ENCODE measurements at places on chromosomes 3 and 15. TPM values are rescaled to one million over a fixed set of nuclear protein-coding genes. Genes with fewer than 3 reads are reported as not detected.

DNA sequence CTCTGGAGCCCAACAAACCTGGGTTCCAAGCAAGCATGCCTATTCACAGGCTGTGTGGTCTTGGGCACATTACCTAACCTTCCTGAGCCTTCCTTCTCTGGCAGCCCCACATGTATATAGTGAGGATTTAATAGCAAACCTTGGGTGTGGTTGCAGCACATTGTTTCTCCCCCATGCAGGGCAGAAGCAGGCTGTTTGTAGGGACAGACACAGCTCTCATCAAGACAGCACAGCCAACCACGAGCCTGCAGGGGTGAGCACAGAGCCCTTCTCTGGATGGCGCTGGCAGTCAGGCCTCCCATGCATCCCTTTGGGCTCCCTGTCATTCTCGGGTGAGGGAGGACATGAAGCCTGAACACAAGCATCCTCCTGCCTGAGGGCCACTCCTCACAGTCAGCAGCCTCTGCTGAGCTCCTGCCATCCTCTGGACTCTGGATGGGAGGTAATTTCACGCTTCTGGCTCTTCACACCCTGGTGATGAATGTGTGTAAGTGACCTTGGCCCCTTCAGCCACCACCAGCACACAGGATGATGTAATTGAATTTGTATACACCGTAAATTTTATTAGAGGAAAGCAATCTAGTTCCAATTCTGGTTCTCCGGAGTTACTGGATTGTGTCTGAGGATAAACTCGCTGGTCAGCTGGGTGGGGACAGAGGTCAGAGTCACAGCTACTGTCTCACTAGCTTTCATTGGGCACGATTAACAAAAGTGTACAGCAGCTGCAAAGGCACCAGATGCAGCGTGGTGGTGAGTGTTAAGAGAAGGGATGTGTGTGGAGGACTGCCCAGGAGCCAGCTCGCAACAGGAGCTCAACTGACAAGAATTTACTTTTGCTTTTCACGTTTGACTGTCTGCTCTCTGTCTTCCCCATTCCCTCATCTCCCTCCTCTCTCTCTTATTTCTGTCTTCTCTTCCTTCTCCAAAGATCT lies 118.1 kb downstream of the CLSTN2 start:
- no peak for DNase-seq

DNA sequence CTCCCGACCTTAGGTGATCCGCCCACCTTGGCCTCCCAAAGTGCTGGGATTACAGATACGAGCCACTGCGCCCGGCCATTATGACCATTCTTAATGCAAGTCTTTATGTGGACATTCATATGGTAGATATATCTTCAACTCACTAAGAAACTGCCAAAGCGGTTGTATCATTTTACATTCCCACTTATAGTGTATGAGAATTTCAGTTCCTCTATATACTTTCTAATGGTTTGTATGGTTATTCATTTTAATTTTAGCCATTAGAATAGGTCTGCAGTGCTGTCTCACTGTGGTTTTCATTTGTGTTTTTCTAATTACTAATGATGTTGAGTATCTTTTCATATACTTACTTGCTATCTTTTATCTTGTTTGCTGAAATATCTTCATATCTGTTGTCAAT lies 32.5 kb downstream of the TCF12 start:
- DNase-seq = no peak

AHSG gene
- total RNA-seq = not detected

ROBO2 gene
- not detected for total RNA-seq

SHF gene
- total RNA-seq = 3.3 TPM

DNA sequence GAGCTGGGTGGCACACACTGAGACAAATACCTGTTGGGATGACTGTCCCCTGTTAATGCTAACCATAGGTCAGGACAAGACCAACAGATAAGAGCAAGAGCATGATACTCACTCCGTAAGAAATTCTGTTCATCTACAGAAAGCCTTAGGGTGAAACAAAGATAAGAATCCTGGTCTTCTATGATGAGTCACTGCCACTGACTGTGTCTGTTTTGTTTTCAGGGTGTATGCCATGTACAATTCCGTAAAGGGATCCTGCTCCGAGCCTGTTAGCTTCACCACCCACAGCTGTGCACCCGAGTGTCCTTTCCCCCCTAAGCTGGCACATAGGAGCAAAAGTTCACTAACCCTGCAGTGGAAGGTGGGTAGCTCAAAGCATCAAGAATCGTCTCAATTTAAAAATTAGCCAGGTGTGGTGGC lies 141.1 kb downstream of the GHSR start:
- no peak for DNase-seq

GRCh38 chr3:126167566-126167965 lies 12.8 kb downstream of the ALDH1L1 start:
- no peak for DNase-seq

GRIP2 gene
- not detected for total RNA-seq

CCDC13 gene
- 0.32 TPM for total RNA-seq

DNA sequence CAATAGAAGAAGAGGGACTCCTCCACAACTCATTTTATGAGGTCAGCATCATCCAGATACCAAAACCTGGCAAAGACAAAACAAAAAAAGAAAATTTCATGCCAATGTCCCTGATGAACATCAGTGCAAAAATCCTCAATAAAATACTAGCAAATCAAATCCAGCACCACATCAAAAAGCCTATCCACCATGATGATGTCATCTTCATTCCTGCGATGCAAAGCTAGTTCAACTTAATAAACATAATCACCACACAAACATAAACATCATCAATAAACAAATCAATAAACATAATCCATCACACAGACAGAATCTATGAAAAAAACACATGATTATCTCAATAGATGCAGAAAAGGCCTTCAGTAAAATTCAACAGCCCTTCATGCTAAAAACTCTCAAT lies 342.1 kb downstream of the RSL24D1 start:
- DNase-seq = no peak

DNA sequence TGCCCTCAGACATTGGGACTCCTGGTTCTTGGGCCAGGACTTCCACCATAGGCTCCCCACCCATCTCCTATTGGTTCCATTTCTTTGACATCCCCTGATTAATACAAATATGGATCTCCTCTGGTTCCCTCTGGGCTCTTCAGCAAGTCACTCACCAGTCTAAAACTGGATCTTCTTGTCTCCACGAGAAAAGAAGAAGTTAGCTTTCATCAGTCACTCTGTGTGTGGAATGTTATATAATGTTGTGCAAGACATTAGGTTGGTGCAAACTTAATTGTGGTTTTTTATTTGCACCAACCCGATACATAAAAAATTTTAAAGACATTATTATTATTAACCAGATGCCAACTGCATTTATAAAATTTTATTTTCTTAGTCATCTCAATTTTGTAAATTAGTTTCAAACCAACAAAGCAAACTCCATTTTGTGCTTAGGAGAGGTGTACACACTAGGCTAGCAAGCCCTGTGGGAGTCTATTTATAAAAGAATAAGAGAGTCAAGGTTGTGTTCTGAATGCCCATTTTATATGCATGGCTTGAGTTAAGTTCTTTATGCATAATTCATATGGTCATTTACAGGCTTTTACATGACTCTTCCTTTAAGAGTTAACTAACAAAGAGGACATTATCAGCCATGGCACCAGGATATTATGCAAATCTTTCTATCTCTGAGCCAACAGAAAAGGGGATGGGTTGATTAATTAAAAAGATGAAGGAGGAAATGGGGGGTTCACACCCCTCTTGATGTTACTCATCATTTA lies 35.1 kb upstream of the IL12A start:
- no peak for DNase-seq

ARPIN gene
- not detected for total RNA-seq

COL6A5 gene
- not detected for total RNA-seq

ZNF770 gene
- total RNA-seq = 34.1 TPM

- no peak for DNase-seq
Measured at GRCh38 chr15:57567891-57568290, 23.8 kb upstream of the MYZAP start.

GRCh38 chr3:7388026-7388425 lies 527.1 kb downstream of the GRM7 start:
- DNase-seq = no peak

DNA sequence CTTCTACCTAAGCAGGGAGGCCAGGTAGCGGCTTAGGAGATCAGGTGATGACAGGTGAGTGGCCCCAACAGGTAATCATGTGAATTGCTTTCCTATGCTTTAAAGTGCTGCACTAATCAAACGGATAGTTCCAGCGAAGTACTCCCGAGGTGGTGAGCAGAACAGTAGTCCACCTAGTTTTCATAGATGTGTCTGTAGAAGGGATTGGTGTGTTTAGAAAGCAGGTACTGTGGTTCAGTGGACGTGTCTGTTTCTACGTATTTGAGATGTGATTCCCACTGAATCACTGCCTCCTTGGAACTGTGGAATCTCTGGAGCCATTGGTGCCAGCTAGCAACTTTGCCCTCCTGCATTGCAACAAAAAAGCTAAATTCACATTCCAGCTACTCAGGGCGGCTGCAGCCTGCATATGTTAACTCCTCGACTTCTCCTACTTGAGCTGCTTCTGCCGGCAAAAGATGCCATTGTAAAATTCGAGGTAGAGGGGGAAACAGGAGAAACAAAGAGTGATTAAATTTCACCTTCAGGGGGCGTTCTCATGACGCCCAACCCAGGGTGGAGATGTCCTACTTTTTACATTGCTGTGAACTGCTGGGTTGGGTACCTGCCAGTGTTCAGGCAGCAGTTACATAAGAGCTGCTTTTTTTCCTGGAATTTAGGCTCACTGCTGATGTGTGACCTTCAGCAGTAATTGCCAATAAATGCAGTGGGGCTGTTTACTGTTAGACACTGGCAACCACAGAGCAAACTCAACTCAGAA lies 227.3 kb downstream of the ITPR1 start:
- no peak for DNase-seq

PDIA5 gene
- total RNA-seq = 1.3 TPM

DNA sequence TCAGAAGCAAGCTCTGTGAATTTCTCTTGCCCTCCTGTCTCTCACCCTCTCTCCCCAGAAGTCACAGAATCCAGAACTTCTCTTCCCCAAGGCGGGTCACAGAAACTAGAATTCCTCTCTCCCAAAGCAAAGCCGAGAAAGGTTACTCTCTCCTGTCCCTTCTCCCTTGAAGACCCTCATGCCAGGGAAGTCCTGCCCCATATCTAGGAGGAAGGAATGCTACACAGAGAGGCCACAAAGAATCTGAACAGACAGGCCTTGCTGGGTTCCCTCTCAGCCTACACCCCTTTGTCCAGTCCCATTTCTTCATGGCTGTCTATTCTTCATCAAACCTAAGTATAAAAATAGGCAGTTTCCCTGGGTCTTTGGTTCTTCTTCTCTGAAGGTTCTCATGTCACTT lies 29.8 kb downstream of the ANP32A start:
- DNase-seq = no peak

TGM4 gene
- not detected for total RNA-seq

SPINT1 gene
- total RNA-seq = 2.1 TPM

SLC9C1 gene
- not detected for total RNA-seq

IFT80 gene
- total RNA-seq = 35.7 TPM

ZBBX gene
- not detected for total RNA-seq

SNTN gene
- not detected for total RNA-seq

DNA sequence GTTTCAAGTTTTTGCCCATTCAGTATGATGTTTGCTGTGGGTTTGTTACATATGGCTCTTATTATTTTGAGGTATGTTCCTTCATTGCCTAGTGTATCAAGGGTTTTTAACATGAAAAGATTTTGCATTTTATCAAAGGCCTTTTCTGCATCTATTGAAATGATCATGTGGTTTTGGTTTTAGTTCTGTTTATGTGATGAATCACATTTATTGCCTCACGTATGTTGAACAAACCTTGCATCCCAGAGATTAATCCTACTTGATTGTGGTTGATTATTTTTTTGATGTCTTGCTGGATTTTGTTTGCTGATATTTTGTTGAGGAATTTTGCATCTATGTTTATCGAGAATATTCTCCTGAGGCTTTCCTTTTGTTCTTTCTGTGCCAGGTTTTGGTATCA lies 39.4 kb downstream of the TMCO5A start:
- DNase-seq = no peak

MELTF gene
- total RNA-seq = 1.4 TPM

GRCh38 chr3:85270488-85270887 lies 311.7 kb downstream of the CADM2 start:
- DNase-seq = no peak

CCR3 gene
- total RNA-seq = 6.0 TPM

DNA sequence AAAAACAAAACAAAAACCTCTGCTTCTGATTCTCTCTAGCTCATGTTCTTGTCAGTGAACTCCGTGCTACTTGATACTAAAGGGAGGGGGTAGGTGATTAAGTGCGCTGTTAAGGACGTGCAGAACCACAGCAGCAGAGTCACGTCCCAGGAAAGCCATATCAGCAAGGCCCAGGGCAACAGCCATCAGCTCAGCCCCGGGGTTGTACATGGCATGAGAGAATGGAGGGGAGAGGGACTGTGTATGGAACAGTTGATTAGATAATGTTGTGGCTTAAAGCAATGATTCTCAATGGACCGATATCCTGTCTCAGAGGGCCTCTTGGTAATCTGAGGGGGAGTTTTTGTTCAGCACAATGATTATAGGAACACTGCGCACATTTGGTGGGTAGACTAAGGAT lies 27.6 kb downstream of the C2CD4A start:
- no peak for DNase-seq

DNA sequence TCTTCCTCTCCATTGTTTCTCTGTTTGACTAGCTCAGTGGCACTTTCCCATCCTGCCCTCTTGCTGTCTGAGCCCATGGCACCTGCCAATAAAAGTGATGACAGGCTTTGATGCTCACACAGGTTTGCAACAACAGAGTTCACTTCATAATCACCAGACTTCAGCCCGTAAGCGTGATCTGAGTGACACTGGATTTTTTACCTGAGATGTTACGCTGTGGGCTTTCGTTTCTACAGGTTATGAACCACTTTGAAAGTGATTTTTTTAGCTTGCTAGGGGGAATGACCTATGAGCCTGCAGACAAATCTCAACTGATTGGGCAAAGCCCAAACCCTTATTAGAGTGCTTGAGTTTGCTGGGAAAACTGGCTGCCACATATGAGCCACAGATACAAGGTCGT lies 173.9 kb upstream of the ICE2 start:
- no peak for DNase-seq

FES gene
- 3.8 TPM for total RNA-seq

DNA sequence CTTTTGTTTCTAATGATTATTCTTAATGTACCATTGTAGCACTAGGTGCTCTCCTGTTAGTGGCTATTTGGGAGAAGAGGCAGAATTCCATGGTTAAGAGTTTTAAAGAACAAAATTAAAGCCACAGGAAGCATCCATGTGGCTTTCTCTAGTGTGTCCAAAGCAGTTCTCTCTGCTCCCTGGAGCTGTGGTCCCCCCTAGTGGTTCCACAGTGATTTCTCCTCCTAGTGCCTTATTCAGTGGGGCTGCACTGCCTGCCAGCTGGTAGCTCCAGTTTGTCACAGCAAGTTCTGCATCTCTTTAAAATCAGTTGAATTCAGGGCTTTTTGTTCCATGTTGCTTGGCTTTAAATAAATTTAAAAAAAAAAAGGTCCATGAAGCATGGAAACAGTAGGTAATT lies 39.6 kb upstream of the FAM98B start:
- DNase-seq = no peak

DNA sequence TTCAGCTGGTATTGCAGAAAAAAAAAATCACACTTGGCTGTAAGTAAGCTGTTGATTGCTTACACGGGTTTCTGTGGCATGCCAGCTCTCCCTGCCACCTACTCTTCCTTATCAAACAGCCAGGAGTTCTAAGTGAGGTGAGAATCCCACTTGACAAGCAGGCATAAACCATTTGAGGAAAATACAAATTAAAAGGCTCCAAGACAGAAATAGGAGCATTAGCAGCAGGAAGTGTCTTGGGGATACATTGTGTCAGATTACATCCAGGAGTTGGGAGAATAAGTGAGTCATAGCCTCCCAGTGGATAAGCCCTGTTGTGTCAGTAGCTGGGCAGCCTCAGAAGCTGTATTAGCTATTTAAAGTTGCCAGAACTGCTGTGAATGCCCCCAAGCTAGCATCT lies 256.0 kb downstream of the CNTN4 start:
- DNase-seq = no peak

GRCh38 chr15:55106155-55106554 lies 90.6 kb downstream of the RSL24D1 start:
- no peak for DNase-seq

All from CD4-positive, CD25-positive, alpha-beta regulatory T cell (primary cell).